Right ventricle myocardium inferior (tissue), 1 donor: ENCODE measurements at places on chromosomes 4 and X. TPM values are rescaled to one million over a fixed set of nuclear protein-coding genes. Genes with fewer than 3 reads are reported as not detected.

Gene CEP44
- total RNA-seq: 9.3 TPM

Gene SPANXB1
- total RNA-seq: not detected

Gene EMCN
- 46.4 TPM for total RNA-seq

Gene GAGE1
- not detected for total RNA-seq

Gene PPA2
- 89.5 TPM for total RNA-seq

Gene CXCL1
- 1.3 TPM for total RNA-seq

Gene SLC4A4
- total RNA-seq: 20.3 TPM

Gene TMLHE
- total RNA-seq: 38.8 TPM

Gene PLP1
- 11.4 TPM for total RNA-seq

Gene XAGE1A
- total RNA-seq: not detected

DNA sequence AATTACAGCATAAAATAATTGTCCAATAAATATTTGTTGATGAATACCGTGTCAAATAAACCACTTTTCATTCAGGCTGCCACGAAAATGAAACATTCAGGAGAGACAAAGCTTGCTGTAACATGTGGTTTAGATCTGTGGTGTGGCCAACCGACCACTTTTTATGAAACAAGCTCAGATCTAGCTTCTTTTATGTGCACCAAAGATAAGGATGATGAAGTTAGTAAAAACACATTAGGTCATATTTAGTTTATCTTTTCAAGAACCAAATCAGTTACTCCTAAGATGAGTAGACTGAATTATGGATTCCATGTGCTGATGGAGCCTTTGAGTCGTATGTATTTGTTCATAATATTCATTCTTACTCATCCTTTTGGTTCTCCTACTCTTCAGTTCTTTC lies 35.8 kb downstream of the STOX2 start:
- DNase-seq: no peak

GRCh38 chr4:129994715-129995114 lies 898.8 kb downstream of the C4orf33 start:
- no peak for DNase-seq

DNA sequence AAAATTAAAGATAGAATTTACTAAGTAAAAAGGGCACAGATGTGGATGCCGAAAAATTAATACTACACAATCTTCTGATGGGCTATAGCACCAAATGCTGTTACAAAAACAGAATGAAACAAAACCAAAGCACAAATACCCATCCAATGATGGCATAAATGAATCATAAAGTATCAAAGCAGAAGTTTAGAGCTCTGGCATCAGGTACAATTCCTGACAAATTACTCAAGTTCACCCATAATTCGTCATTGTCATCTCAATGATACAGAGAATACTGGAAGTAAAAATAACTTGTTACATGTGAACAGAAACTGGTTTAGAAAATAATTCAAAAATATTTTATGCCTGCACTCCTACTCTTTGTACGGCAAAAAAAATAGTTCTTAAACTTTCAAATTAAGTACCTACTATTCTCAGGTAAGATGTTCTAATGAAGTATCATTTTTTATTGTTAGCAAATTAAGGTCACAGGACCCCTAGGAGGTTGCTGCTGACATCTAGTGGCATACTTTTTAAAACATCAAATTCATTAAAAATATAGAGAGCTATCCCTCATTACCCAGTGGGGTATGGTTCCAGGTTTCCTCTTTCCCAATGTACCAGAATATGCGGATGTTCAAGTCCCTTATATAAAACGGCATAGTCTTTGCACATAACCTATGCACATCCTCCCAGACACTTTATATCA lies 126.1 kb downstream of the INPP4B start:
- DNase-seq: no peak

- DNase-seq: no peak
These were observed 55.8 kb downstream of the GPC4 start for GRCh38 chrX:133359466-133359865.

GRCh38 chrX:124917011-124917410 lies 402.7 kb upstream of the TEX13C start:
- DNase-seq: no peak

- no peak for DNase-seq
These were observed 310.4 kb downstream of the ZNF674 start for GRCh38 chrX:46234775-46235174.

GRCh38 chr4:55242506-55242905 lies 103.5 kb upstream of the SRD5A3 start:
- DNase-seq: no peak

DNA sequence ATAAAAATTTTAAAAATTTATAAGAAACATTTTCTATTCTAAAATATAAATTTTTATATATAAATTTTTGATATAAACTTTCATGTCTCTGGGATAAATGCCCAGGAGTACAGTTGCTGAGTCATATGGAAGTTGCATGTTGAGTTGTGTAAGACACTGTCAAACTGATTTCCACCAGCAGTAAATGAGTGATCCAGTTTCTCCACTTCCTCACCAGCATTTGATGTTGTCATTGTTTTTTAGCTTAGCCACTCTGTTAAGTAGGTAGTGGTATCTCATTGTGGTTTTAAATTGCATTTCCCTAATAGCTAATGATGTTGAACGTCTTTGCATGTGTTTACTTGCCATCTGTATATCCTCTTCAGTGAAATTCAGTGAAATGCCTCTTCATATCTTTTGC lies 66.5 kb downstream of the MAMLD1 start:
- DNase-seq: no peak

GRCh38 chrX:4379071-4379470 lies 665.6 kb upstream of the PRKX start:
- DNase-seq: no peak

GRCh38 chr4:4386736-4387392 lies at the start of gene NSG1:
NSG1 (plus strand) TSS chr4:4387102; CDS start chr4:4387630, 528 bp downstream.
- no peak for DNase-seq

DNA sequence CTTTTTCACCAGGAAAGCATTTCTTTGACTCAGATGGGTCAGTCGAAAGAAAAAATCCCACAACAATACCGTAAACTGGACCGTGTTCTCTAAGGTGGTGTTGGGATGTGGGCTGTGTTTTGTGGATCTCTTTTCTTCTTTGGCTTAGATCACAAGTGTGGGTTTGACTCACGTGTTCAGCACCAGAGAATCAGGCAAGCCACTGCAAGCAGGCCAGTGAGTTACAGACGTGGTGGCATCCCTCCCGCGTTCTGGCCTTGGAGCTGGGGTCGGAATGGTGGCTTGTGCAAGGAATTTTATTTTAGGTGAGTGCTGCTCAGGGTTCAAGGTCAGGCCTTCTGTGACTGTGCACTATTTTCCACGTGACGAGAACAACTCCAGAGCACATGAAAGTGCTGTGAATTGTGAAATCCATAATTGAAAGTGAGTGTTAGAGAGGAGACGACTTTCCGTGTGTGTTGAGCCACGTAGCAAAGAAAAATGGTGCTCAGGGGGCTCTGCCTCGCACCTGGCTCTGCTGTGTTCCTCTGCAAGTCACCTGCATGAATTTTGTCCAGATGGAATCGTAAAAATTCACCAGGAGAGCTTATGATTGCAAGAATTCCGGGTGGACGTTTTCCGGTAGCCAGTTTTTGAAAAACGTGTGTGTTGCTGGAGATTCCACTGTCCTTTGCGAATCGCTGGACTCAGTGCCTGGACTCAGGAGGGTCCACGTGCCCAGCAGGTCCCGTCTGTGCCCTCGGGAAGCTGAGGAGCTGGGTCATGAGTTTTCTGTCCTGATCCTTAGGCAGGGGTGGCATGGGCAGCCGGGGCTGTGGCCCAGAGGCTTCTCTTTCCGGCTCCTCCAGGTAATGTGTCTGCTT lies 33.6 kb upstream of the HGFAC start:
- DNase-seq: peak; percentile 33

- DNase-seq: no peak
These were observed 100.7 kb downstream of the PTTG2 start for GRCh38 chr4:38060829-38061431.

GRCh38 chr4:1967512-1968149 lies 41.1 kb downstream of the NELFA start:
- no peak for DNase-seq

DNA sequence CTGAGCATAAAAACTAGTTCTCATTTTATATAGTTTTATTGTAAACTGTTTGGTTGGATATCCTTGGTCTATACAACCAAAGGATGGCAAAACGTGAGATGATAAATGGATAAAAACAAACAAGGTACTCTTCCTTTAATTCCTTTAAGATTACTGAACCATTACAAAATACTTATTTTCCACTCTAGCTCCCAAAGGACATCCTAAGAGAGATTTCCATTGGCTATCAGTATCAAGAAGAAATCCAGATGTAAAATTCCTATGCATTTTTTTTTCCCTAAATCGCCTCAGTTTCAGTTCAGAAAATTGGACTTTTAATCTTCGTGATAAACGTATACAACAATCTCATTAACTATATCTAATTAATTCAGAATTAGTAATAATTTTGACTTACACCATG lies 2.3 kb downstream of the FBXL5 start:
- no peak for DNase-seq

DNA sequence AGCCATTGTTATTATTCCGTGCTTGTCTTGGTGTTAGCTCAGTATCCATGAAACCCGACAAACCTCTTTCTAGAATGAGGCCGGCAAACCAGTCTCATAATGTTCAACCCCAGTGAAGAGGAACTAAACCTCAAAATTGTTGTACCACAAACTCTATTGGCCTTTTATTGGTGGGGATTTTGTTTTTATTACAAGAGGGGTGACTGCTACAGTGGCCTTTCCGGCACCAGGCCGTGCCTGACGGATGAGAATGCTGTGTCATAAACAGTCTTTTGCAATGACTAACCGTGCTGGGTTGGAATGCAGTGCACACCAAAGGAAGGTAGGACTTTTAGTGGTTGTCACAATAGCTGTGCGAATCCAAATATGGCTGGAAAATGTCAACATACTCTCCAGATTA lies 60.8 kb downstream of the SHROOM2 start:
- no peak for DNase-seq

DNA sequence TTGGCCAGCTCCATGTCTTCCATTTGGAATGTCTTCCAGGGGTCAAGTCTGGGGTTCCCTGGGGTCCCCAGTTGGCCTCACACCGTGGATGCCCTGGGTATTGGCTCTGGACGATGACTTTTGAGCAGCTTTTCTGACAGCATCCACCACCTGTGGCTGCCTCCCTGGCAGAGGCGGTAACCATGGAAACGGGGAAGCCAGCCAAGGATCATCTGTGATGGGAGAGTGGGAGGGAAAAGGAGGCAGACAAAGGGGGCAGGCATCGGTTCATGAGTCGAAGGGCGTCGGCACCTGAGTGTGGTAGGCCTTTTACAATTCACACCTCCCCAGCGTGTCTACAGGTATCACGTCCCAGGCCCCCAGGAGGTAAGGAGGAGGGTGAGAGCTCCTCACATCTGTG lies 152.2 kb downstream of the ASMT start:
- no peak for DNase-seq

GRCh38 chrX:154437971-154438893 lies 1.3 kb downstream of the GDI1 start:
- DNase-seq: no peak

DNA sequence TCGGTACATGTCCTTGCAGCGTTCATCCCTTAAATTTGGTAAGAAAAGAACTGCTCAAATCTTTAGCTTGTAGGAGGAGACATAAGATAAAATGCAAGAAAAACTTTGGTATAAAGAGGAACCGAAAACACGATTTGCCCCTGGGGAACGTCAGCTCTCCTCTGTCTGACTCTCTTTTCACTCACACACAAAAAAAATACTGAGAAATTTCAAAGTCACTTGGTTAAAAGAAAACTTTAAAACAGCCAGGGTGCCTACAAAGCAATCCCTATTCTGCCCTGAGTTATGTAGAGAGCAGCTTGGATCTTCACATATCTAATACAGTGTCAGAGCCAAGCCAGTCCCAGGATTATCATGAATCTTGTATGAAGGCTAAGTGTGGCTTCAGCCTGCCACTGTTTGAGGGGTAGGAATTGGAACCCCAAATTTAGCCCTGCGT lies 248.5 kb upstream of the CXXC4 start:
- DNase-seq: no peak

DNA sequence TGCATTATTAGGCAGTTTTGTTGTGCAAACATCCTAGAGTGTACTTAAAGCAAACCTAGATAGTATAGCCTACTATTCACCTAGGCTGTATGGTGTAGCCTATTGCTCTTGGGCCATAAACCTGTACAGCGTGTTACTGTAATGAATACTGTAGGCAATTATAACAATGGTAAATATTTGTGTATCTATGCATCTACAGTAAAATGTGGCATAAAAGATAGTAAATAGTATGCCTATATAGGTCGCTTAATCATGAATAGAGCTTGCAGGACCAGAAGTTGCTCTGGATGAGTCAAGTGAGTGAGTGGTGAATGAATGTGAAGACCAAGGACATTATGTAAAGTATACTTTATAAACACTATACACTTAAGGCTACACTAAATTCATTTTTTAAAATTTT lies 16.6 kb downstream of the USO1 start:
- no peak for DNase-seq

- DNase-seq: no peak
These were observed 5.2 kb upstream of the KLF8 start for GRCh38 chrX:56226980-56227379.

DNA sequence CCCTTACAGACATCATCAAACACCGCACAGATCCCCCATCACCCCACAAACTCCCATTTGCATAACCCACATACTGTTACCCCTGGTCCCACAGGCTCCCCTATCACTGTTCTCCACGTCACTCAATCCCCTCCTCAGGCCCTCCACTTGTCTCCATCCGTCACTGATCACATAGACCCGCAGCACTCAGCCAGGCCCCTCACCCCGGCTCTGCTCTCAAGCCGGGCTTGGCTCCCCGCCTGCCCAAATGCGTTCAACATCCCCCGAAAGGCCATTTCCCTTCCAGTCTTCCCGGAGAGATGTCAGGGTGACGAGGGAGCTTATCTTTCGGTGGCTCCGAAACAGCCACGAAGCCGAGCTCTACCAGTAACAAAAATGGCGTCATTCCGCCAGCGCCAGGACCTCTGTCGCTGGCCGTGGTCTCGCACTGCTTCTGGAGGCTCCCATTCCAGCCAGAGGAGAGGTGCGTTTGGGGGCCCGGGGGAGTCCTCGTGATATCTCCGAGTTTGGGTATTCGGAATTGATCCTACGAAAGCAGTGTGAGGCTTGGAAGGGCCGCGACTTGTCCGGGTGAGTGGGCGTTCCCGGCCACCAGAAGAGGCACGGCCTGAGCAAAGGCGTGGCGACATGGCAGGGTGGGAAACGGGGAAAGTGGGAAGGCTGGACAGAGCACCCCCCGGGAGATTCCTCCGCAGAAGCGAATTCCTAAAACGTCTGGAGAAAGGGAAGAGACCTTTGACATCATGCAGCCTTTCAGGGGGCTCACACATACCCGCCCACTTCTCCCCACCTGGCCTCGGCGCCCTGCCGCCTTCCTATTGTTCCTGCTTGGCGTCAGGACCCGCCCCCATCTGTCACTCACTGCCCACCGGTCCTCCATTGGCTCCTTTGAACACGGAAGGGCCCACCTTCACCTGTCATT lies at the start of gene ZNF630:
TSS of gene ZNF630 (minus strand) at position 577 of the 922 bp plus-strand sequence. CDS start 4,754 bp downstream, outside the sequence.
- DNase-seq: peak; percentile 86
